Activated CD4-positive, alpha-beta T cell treated with anti-CD3 and anti-CD28 coated beads, Interleukin-2, amount 10 ng/mL, durations not matched to agents 24 days and 14 days (primary cell): ENCODE measurements at places on chromosomes 3 and 15. TPM values are rescaled to one million over a fixed set of nuclear protein-coding genes. Genes with fewer than 3 reads are reported as not detected.

The PBRM1 gene
- total RNA-seq, result 65.7 and 67.8 TPM in 2 replicates

The FBLN2 gene
- total RNA-seq, result not detected in 2 replicates

The EXOSC7 gene
- 95.5 and 97.9 TPM in 2 replicates for total RNA-seq

The ISY1 gene
- total RNA-seq, result 73.8 and 83.7 TPM in 2 replicates

The A4GNT gene
- not detected in 2 replicates for total RNA-seq

The PIERCE2 gene
- total RNA-seq, result 0.49 TPM in 1 of 2 replicates, not detected in the other

The CHST2 gene
- total RNA-seq, result 6.1 and 6.4 TPM in 2 replicates

The THBS1 gene
- total RNA-seq, result 1.9 and 2.8 TPM in 2 replicates

The GABRG3 gene
- total RNA-seq, result not detected in 2 replicates

The C3orf49 gene
- total RNA-seq, result not detected in 2 replicates

The CPEB1 gene
- total RNA-seq, result 0.12 TPM in 1 of 2 replicates, not detected in the other

The P2RY1 gene
- 0.77 and 0.92 TPM in 2 replicates for total RNA-seq

The TRAT1 gene
- 61.0 and 66.6 TPM in 2 replicates for total RNA-seq

The PSTPIP1 gene
- total RNA-seq, result 182 and 186 TPM in 2 replicates

The DNAH12 gene
- not detected in 2 replicates for total RNA-seq

The LCTL gene
- not detected in 2 replicates for total RNA-seq

The DLG1 gene
- total RNA-seq, result 81.1 and 84.1 TPM in 2 replicates

The XIRP1 gene
- 2.7 and 2.9 TPM in 2 replicates for total RNA-seq

The TRIP4 gene
- total RNA-seq, result 21.1 and 23.9 TPM in 2 replicates

The TMEM39A gene
- total RNA-seq, result 44.0 and 52.2 TPM in 2 replicates

The RETNLB gene
- total RNA-seq, result not detected in 2 replicates

The ENTPD3 gene
- total RNA-seq, result not detected in 2 replicates

The ADAMTSL3 gene
- not detected in 2 replicates for total RNA-seq

The HDC gene
- total RNA-seq, result 2.7 and 3.1 TPM in 2 replicates

The CALML4 gene
- total RNA-seq, result 14.6 and 16.5 TPM in 2 replicates

The C2CD4B gene
- 0.45 and 0.58 TPM in 2 replicates for total RNA-seq

The C3orf85 gene
- not detected in 2 replicates for total RNA-seq

The MITF gene
- 0.16 and 0.52 TPM in 2 replicates for total RNA-seq

The SLC22A13 gene
- 0.47 and 0.54 TPM in 2 replicates for total RNA-seq

The SH2D7 gene
- not detected in 2 replicates for total RNA-seq

The PYDC2 gene
- not detected in 2 replicates for total RNA-seq

The TRANK1 gene
- total RNA-seq, result 2.1 and 2.3 TPM in 2 replicates

The FLNB gene
- 22.8 and 23.9 TPM in 2 replicates for total RNA-seq

The EPHA3 gene
- total RNA-seq, result not detected in 2 replicates

The RAF1 gene
- 90.5 and 93.2 TPM in 2 replicates for total RNA-seq

The BMF gene
- total RNA-seq, result 8.4 and 9.1 TPM in 2 replicates

The CHL1 gene
- total RNA-seq, result not detected in 2 replicates

The LRRC31 gene
- not detected in 2 replicates for total RNA-seq

The ROBO1 gene
- 0.05 and 0.21 TPM in 2 replicates for total RNA-seq

The GABRR3 gene
- total RNA-seq, result 0.05 and 0.12 TPM in 2 replicates

The MCTP2 gene
- 49.8 and 58.9 TPM in 2 replicates for total RNA-seq

The CTXND1 gene
- total RNA-seq, result not detected in 2 replicates

The VPS33B gene
- total RNA-seq, result 18.9 and 19.5 TPM in 2 replicates

The PRTG gene
- not detected in 2 replicates for total RNA-seq

The BOC gene
- 1.4 and 1.9 TPM in 2 replicates for total RNA-seq

The APOD gene
- total RNA-seq, result 1.8 and 2.6 TPM in 2 replicates

The CCR8 gene
- total RNA-seq, result 5.7 and 7.5 TPM in 2 replicates

The TTLL13 gene
- total RNA-seq, result 0.44 and 1.4 TPM in 2 replicates

The INSYN1 gene
- not detected in 2 replicates for total RNA-seq

The EFHB gene
- total RNA-seq, result 0.44 and 0.85 TPM in 2 replicates

The ECE2 gene
- not detected in 2 replicates for total RNA-seq

The ZKSCAN7 gene
- 0.79 and 0.90 TPM in 2 replicates for total RNA-seq
